ENCODE measurements at places on chromosomes 3 and 15.

DNA sequence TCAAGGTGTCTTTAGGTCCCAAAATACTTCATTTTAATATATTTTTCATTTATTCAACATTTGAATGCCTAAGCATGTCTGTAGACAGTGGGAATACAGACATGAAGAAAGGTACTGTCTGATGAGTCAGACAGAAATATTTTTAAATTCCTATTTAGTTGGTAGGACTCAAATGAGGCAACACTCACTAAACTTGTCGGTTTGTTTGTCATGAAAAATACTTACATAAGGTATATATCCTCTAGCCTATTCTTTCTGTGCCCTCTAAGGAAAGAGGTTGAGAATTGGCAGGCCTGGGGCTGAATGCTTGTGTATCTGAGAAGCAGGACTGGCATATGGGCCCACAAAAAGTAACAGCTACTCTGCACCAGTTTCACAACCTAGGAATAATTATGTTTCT, 423.6 kb upstream of the MDFIC2 start:
- DNase-seq, result no peak

DNA sequence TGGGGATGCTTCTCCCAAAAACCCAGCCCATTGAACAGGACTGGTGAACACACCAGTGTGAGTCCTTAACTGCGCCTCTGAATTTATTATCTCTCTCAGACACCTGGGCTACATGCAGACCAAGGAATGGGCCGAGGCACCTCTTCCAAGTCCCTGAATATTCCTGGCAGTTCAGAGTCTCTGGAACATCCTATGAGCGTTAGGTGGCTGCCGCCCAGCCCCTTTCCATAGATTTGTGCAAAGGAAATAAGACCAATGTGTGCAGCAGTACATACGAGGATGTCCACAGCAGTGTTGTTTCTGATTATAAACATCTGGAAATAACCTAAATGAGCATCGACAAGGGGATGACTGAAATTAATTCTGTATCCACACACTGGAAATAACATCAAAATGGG, 104.9 kb upstream of the RPL32 start:
- DNase-seq, result no peak

- no peak for DNase-seq
These were observed 94.3 kb downstream of the RPL39L start for GRCh38 chr3:187044867-187045552.

GRCh38 chr3:95710684-95711083, 1103.7 kb upstream of the EPHA6 start:
- DNase-seq, result no peak

GRCh38 chr3:49636883-49637609, 37.1 kb upstream of the APEH start:
- no peak for DNase-seq

DNA sequence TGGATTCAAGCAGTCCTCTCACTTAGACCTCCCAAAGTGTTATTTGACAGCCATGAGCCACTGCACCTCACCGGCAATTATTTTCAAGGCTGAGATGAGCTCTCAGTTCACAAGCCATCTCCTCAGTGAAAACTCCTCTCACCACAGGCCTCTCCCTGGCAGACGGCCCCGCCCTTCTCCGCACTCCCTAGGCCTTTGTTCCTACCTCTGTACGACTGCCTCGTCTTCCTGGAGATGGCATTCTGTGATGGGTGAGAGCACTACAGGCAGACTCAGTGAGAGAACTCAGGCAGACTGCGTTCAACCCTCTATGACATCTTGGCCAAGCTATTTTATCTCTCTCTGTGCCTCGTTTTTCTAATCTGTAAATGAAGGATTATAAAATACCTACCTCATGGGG, 67.0 kb upstream of the TPM1 start:
- no peak for DNase-seq

DNA sequence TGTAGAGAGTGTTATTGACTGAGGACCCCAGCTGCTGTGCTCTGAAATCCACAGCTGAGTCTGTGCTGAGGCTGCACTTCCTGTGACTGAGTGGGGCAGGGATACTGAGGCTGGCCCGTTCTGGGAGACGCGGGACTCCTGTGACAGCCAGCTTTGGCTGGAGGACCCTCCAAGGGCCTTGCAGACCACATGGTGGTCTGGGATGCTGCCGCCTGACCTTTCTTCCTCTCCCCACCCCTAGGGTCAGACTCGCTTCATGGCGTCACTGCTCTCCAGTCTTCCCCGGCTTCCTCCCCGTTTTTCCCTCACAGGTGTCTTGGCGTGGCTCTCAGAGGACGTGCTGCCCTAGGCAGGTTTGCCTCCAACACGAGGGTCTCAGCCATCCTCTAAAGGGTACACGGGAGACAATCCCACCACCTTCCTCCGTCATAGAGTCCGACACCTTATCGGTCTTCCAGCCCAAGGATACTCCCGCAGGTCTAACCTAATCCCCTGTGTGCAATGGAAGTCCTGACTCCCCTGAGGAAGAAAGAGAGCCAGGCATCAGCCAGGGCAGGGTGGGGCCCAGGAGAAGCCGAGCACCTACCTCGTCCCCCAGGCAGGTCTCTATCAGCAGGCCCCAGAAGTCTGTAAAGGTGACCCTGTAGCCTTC, 19.9 kb upstream of the EHD4 start:
- no peak for DNase-seq

DNA sequence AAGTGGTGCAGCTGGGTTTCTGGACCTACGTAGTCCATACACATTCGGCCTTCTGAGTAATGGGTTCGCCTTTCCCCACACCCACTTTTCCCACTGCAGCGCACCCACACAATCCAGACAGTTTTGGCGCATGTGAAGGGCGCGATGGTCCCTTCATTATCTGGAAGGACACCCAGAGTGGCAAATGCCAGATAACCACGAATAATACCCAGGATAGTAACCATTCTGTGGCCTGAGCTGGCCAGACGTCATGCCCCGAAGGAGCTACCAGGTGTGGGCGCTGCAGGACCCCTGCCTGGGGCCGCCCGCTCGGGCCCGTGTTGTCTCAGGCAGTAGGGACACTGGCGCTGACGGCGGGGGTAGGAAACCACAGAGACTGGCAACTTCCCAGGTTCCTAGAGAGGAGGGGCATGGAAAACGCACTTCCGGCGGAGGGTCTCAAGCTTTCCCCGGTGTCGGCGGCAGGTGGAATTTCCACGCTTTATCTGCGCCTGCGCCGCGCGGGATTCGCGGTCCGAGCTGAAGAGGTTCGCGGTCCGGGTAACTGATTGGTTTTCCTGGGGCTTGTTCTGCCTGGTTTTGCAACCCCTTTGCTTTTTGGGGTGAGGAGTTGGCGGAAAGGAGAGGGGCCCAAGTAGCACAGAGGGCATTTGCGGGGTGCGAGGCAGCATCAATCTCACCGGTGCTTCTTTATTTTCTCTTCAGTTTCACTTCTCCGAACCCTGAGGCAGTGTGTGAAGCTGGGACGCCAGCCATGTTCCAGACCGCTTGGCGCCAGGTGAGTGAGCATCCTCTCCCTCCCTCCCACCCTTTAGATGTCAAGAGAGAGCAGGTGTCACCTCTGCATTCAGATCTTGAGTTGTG, at the start of gene ZNF620:
ZNF620 (plus strand) TSS at position 441 of the 864 bp plus-strand sequence; CDS start at position 755, 314 bp downstream.
- DNase-seq, result peak; percentile 11

DNA sequence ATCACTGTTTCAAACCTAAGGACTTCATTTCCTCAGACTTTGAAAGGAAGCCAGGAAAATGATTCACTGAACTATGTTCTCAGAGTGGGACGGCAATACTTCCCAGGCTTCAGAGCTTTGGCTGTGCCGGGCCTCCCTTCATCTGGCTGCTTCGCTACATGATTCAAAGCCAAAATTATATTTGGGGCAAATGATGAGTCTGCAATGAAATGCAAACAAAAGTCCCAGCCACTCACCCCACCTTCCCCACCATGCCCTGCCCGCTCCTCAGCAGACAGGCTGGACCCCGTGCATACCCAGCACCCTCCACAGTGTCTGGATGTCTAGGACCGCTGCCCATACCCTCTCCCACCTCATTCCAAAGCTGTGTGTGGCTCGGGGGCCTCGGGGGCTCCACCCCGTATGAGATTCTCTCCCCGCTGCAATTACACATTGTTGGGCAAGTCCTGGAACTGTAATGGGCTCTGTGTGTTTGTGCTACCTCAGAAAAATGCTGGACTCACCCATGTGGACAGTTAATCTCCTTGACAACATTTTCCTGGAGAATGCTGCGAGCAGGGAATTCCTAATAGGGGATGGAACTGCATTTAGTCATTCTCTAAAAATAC, 32.2 kb downstream of the ATP10A start:
- no peak for DNase-seq

GRCh38 chr3:136135039-136135802, 60.9 kb downstream of the MSL2 start:
- no peak for DNase-seq

DNA sequence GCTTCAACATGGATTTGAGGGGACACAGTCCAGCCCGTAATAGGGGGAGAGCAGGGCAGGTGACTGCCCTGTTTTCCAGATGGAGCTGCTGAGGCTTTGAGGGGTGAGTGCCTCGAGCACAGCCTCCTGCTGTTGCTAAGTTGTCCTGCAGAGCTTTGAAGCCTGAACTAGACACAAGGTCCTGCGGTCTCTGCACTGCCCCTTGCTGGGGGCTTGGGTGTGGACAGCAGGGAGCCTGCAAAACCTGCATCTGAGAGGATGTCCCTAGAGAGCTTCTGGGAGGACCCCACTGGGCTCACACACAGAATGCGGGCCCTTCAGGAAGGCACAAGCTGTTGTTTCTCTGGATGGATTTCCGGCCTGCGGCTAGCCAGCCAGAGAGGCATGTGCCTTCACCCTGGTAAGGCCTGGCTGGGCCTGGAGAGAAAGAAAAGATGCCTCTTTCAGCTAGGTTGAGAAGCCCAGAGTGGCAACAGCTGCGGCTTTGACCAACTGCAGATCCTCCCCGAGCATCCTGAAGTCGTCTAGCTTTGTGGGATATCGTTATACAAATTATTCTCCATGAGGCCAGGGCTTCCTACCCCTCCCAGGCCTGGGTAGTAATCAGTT, 226.2 kb downstream of the SLCO3A1 start:
- no peak for DNase-seq

DNA sequence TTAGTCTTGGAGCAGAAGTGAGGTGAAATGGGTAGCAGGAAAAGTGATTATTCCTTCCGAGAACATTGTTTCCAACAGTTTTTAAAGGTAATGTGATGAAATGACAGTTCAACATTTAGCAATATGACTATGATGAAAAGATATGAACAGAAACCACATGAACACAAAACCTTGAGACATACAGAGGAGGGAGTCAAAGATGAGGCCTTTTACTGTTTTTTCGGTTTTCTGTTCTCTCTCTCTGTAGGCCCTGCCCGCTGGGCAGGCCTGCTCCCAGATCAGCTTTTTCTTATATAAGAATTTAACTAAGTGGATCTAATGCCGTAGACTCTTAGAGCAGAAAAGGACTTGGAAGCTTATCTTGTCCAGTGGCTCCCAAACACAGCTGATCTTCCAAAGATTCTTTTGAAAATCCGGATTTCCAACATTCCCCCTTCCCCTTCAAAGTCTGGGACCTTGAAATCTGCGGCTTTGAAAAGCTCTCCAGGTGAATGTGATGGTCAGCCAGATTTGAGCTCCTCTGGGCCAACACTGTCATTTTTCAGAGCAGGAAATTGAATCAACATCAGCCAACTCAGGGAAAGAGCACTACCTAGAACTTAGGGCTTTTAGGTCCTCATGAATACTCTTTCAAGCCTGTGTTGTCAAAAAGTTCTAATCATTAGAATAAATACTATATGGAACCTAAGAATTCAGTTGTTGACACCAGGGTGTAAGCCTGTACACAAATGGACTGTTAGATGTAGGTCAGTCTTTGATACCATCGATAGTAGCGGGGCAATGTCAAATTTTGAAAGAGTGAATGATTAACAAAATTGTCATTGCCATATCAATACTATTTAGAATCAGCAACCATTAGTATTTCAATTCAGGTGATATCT, 372.7 kb downstream of the SHQ1 start:
- DNase-seq, result no peak

DNA sequence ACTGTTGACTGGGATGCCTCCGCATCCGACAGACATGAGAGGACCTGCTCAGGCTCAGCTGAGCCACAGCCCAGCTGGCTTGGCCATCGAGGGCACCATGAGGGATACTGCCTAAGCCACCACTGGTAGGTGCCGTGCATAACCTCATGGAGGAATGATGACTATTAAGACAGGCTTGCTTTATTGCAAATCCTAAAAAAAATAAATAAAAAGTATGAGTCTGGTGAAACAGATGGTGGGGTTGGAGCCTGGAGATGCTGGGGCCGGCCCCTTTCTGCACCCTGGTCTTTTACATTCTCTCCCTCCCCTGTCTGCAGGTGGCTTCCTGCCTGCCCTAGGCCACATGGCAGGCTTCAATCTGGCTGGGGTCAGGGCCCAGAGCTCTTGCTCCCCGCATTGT, 24.0 kb upstream of the RAD18 start:
- DNase-seq, result no peak

DNA sequence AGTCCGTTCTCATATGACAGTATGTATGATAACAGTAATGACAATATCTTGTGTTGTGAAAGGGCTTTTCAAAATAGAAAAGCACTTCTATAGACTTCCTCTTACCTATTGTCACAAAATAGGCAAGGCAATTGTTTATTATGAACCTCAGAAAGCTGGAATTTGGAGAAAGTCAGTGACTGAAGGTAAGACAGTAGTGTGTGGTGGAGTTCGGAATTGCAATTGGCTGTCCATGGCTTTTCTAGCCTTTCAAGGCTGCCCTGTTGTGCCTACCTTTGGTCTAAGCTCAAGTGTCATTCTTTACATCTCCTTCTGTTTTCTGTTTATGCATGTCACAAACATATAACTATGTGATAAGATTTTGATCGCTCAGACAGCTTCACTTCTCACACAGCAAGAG, 219.3 kb upstream of the NR2E3 start:
- no peak for DNase-seq

GRCh38 chr3:181791056-181791955, 79.6 kb downstream of the SOX2 start:
- DNase-seq, result no peak

GRCh38 chr15:34490417-34491193, 53.0 kb upstream of the GOLGA8A start:
- no peak for DNase-seq

DNA sequence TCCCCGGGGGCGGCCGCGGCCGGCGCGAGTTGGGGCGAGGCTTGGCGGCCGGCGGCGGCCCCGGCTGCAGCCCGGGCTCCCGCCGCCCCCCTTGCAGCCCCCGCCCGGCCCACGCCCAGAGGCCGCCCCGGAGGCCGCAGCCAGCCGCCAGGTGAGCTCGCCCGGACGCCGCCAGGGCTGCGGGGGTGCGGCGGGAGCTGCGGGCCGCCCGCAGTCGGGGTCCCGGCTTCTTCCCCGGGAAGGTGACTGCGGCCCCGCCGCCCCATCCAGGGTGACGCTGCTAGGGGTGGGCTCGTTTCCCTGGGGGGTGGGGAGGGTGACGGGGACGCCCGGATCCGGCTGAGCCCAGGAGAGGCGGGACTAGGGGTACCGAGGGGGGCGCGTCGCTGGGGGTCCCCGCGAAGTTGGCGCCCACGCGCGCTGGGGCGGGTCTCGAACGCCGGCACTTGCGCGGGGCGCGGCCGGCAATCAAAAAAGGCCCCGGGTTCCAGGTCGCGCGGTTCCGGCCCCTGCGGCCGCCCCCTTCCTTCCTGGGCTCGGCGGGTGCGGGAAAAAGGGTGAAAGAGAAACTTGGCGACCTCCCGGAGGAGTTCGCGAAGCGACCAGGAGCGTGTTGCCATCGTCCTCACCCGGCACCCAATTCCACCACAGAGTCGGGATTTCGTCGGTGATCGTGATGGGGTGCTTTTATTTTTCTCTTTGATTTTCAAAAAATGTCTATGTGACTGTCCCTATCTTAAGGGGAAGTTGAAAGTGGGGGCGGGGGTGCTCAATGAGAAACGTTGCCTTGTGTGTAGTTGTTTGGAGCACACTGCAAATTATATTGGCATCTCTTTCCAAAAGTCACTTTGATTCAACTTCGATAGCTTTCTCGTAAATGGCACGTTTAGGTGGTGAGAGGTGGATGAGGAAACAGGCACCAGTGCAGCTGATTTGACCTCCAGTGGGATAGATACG, 619 bp downstream of the ATXN7 start:
- DNase-seq, result peak; percentile 37
